ENCODE measurements at places on chromosomes 4 and X.

GRCh38 chrX:145687146-145687545 lies 130.5 kb upstream of the SLITRK2 start:
- DNase-seq = no peak

- DNase-seq = no peak
Observed at GRCh38 chr4:187665086-187665485, 330.5 kb upstream of the ZFP42 start.

DNA sequence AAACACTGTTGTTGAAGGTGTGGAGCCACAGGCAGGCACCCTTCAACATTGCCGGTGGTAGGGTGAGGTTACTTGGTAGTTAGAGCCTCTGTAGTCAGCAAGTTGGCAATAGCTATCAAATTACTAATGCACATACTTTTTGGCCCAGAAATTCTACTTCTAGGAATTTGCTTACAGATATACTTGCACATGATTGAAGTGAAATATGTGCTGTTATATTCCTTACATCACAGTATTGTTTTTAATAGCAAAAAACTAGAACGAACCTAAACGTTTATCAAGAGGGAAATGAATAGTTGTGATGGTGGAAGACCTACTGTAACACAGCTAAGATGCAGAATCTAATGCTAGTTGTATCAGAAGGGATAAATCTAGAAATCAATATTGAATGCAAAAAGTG lies 7.7 kb upstream of the PJA1 start:
- no peak for DNase-seq

- no peak for DNase-seq
Observed at GRCh38 chrX:78725287-78725686, 22.2 kb upstream of the LPAR4 start.

DNA sequence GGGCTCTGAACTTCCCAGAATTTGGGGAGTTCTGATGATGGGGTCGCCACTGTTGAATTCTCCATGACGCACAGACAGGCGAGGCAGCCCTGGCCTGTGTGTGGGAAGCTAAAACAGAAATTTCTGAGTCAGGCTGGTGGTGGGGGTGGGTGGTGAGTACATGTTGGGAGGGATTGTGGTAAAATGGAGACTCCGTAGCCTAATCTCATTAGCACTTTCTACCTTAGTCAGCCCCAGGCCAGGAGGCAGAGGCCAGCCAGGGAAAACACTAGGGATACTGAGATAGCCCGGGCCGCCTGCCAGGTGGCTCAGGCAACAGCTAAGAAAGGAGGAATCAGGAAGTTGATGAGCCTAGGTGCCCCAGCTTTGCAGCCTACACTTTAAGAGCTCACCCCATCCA lies 39.3 kb upstream of the NHSL2 start:
- DNase-seq = no peak

DNA sequence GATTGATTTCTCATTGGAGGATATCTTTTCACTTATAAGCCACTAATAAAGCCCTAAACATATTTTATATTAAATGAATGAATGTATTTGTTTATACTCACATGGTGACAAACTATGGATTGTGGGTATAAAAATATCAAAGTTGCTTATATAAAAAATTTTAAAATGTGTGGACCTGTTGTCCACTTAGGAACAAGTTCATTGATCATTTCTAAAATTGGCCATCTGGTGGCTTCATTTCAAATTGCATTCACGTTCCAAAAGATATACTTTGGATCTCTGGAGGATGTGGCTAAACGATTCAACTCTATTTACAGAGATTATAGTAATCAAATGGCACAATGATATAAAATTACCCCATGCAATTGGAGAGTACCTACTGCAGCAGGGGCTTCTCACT lies 32.5 kb downstream of the FSTL5 start:
- DNase-seq = no peak

GRCh38 chrX:115579327-115579726 lies 18.4 kb downstream of the PLS3 start:
- no peak for DNase-seq
